ENCODE measurements at places on chromosomes 3 and 15.
A peak's percentile ranks its signal among the peaks of the same experiment; 100 is the strongest.

DNA sequence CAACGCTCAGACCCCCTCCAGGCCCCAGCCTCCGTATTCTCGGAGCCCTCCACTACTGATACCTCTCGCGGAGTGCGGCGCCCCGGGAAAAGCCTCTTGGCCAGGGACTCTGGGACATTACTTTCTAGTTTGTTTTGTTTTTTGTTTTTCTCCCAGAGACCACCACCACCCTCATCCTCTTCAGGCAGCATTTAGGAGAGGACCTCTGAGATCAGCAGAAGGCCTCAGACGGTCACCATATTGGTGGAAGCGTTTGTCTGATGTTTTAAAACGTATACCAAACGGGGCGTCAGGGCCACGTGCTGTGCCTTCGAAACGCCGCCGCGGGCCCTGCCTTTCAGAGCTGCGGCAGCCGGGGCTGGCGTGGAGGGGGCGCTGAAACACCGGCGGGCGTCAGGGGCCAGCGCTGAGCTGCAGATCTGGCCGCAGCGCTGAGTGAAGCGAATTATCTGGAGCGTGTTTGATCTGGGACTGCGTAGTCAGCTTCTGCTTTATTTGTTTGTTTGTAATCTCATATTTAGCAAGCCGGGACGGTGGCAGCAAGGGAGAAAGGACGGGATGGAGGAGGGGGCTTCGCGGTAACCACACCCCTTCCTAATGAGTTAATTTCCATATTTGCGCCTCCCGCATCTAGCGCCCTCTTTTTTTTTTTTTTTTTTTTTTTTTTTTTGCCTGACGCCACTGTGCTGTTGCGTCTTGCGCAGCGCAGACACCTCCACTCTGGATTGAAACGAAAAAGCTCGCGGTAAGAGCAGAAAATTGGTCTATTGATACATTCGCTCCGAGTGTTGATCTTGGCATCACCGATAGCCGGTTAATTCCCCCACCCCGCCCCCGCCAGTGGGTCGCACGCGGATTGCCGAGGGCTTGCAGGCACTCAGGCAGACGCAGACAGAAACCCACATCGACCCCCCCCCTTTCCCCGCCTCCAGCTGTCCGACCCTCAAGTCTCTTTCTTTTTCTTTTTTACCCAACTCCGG is 14.9 kb downstream of the SOX2 start:
- no peak for DNase-seq

DNA sequence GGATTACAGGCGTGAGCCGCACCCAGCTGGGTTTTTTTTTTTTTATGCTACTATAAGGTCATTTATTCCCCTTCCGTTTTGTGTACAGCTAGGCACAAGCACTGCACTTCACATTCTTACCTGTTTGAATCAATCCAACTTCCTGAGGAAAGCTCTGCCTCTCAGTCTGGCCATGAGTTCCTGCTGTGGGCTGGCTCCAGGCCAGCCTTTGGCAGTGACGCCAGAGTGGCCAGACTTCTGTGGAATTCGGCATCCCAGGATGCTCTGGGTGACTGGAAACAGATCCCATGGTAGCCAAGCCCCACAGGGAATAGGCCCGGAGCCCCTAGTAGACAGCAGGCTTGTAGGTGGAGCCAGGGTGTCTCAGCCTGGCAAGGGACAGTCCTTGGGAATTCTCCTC is 21.5 kb upstream of the TIMP4 start:
- no peak for DNase-seq

DNA sequence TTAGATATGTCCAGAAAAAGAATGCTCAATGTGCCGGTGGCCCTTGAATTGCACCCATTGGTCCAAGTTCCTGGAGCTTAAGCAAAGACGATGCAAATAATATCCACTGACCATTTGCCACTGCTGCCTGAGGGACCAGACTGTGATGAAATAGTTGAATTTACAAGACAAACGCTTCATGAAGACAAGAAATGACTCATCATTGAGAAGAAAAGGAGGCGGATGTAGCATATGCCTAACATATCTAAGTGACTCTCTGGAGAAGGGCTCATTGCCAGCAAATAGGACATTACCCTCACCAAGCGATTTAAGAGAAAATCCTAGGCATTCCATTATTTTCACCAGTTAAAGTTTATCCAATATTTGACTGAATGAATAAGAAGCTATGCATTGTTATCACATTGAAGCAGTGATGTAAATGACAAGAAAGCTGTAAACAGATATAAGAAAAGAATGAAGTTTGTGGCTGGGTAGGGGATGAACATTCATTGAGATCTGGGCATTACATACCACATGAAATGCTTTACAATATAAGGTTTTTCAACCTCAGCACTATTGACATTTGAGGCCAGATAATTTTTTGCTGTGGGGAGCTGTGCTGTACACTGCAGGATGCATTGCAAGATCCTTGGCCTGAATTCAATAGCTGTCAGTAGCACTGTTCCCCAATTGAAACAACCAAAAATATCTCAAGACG is 48.9 kb upstream of the CPNE4 start:
- no peak for DNase-seq

DNA sequence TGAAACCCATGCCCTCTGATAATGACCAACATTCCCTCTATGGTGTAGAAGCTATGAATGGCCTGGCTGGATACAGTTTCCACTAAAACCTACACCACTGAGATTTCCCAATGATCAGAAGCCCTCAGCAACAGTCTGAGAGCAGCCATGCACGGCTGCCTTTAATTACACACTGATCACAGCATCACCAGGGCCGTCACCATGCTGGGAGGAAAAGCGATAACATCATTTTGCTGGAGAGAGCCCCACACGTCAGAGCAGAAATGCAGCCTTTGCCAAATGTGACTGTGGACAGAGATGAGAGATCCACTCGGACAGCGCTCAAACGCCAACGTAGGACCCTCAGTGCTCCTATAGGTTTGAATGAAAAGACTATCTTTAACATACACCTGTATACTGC is 135.0 kb downstream of the XXYLT1 start:
- no peak for DNase-seq

- peak; percentile 51 for DNase-seq
These were observed 34.6 kb downstream of the BTD start for GRCh38 chr3:15636028-15636709.

DNA sequence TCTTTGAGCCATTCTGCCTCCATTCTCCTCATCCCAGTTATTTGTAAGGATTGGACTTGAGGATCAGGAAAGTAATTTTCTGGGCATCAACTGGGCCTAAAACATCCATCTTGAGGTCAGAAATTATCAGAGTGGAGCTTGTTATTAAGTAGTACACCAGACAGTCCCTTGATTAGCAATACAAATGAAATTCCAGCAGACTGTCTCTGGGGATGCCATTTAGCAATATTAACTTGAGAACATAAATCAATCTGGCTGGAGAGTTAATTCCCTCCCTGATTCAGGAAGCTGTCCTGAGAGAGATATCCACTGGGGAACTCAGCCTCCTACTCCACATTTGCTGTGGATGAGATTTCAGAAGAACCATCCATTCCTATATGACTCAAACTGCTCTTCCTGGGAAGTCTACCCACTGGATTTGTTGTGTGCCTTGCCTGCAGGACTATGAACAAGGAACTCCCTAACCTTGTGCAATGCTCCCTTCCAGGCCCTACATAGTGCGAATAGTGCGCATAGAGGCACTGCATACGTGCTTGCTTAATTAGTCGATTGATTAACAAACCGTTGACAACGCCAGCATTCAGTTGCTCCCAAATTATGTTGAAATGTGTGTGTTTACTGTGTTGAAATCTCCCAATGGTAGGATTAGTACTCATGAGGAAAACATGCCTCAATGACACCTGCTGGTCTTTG is 36.1 kb upstream of the MTMR14 start:
- no peak for DNase-seq

DNA sequence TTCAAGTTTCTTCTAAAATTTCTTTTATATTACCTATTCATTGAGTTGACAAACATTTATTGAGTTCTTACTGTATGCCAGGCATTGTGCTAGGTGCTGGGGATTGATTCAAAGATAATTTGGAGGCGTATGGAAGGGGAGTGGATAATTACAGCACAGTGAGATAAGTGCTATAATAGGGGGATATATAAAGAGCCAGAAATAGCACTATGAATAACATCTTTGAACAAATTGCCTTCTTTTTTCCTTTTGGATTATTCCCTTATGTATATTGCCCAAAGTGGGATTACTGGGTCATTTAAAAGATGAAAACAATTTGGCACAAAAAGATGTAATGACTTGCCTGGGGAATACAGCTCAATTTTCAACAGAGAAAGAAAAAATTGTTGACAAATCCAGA is 64.6 kb downstream of the LPP start:
- no peak for DNase-seq

DNA sequence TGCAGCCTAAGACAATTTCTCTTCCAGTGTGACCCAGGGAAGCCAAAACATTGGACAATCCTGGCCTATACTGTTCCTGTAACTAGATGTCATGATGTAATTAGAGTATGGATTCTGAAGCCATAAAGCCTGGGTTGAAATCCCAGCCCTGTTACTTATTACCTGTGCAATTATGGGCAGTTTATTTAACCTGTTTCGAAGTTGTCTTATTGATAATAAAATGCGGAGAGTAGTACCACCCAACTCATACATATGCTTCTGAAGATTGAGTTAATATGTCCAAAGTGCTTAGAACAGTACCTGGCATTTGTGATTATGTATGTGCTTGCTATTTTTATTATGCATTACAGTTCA is 30.1 kb downstream of the PPP4R2 start:
- DNase-seq = no peak

Measured in CD4-positive, alpha-beta T cell (primary cell).